Stimulated activated CD8-positive, alpha-beta memory T cell treated with anti-CD3 and anti-CD28 coated beads, Interleukin-2, amount 100 ng/mL, for 1 hour (primary cell): ENCODE measurements at places on chromosomes 1 and 21.

GRCh38 chr1:99801584-99801983 is 35.1 kb upstream of the FRRS1 start:
- no peak for DNase-seq

- DNase-seq, result no peak
Measured at GRCh38 chr1:231217056-231217455, 24.0 kb upstream of the GNPAT start.

- no peak for DNase-seq
Measured at GRCh38 chr21:45859762-45860357, 121.7 kb upstream of the COL6A1 start.

GRCh38 chr1:11828511-11828910 is 19.1 kb downstream of the NPPA start:
- no peak for DNase-seq

DNA sequence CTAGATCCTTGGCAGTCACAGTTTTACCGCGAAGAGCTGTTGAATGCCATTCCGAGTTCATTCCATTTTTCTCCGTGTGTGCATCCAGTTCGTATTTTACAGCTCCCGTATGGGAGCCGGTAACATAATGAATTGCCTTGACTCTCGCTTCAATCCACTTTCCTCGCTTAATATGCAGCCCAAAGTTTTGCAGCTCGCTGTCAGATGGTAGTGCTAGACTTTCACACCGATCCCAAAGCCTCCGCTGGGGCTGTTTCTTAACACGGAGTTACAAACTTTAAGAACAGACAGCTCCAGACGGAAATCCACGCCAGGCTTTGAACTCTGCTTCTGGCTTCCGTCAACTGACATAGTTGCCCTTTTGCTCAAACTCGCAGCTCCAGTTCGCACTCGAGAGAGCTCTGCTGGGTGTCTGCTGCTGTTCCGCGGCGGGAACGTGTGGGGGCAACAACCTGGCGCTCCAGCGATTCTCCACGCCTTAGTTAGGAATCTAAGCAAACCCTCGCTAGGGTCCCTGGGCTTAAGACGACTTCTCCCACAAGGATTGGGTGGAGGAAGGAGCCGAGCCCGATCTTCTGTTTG is 3.5 kb upstream of the ARID1A start:
- peak; percentile 63 for DNase-seq

DNA sequence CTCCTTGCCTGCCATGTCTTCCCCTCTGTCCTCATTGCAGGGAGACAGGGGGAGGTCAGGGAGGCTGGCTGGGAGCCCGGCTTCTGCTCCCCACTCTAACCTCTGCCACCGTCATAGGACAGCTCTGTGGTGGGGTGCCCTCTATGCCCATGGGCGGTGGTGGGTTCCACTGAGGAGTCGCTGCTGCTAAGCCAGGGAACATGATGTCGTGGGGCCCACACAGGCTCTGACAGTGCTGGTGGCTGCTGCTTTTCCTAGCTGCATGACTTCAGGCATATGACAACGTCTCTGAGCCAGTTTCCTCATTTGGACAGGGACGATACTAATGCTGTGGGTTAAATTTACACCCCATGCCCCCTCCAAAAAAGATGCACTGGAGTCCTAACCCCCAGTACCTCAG is 14.7 kb downstream of the KCNA10 start:
- no peak for DNase-seq

- DNase-seq, result no peak
Measured at GRCh38 chr1:75969550-75969949, 37.3 kb upstream of the ASB17 start.

- DNase-seq, result no peak
Measured at GRCh38 chr1:219359126-219359525, 185.4 kb downstream of the LYPLAL1 start.

DNA sequence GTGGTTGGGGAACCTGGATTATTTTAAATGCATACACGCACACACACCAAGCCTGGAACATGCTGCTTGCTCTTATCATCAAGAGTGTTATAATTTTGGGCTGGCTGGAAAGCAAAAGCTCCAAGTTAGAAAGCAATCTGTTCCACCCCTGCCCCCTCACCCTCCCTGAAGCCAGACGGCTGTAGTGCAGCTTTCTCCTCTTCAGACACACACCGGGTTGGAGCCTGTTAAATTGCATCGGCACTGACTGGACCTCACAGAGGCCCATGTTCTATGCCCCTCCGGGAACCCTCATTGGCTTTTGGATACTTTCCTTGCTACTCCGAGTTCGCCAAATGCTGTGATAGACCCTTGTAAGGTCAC is 90.6 kb upstream of the KCNJ15 start:
- DNase-seq, result no peak

GRCh38 chr1:220905650-220906560 is 26.7 kb downstream of the HLX start:
- no peak for DNase-seq

GRCh38 chr1:55138823-55139222 is 76.3 kb downstream of the USP24 start:
- no peak for DNase-seq

- DNase-seq, result no peak
Measured at GRCh38 chr1:116284819-116285390, 88.1 kb upstream of the ATP1A1 start.

GRCh38 chr1:213409971-213410370 is 358.9 kb downstream of the RPS6KC1 start:
- DNase-seq, result no peak

- DNase-seq, result no peak
Measured at GRCh38 chr1:25487628-25488027, 55.8 kb upstream of the LDLRAP1 start.

- no peak for DNase-seq
Measured at GRCh38 chr1:96968541-96968940, 247.0 kb downstream of the PTBP2 start.

GRCh38 chr1:171715813-171716251 is 26.0 kb downstream of the VAMP4 start:
- no peak for DNase-seq

- no peak for DNase-seq
Measured at GRCh38 chr1:228013131-228013934, 6.5 kb downstream of the WNT3A start.

- DNase-seq, result no peak
Measured at GRCh38 chr1:108722292-108722691, 9.6 kb downstream of the FNDC7 start.

GRCh38 chr21:17660862-17661261 is 48.2 kb upstream of the BTG3 start:
- no peak for DNase-seq

- no peak for DNase-seq
Measured at GRCh38 chr1:76390456-76390855, 315.9 kb downstream of the ST6GALNAC3 start.

DNA sequence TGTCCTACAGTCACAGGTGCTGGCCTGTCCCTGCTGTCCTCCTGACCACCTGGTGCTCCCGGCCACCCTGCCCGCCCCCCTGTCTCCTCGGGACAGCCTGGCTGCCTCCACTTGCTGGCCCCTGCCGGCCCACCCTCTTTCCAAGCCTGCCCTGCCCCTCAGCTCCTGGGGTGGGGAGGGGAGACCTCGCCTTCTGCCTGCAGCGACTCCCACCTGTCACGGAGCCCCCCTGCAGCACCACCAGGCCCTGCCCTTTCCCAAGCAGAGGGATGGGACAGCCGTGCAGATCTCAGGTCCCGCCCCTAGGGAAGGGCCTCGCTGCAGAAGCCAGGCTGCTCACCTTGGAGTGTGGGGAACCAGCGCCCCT is 7.5 kb downstream of the LRRC3 start:
- DNase-seq, result no peak

GRCh38 chr1:192045131-192045530 is 113.1 kb upstream of the RGS18 start:
- DNase-seq, result no peak

GRCh38 chr21:31135531-31136184 is 97.4 kb upstream of the KRTAP19-8 start:
- no peak for DNase-seq

DNA sequence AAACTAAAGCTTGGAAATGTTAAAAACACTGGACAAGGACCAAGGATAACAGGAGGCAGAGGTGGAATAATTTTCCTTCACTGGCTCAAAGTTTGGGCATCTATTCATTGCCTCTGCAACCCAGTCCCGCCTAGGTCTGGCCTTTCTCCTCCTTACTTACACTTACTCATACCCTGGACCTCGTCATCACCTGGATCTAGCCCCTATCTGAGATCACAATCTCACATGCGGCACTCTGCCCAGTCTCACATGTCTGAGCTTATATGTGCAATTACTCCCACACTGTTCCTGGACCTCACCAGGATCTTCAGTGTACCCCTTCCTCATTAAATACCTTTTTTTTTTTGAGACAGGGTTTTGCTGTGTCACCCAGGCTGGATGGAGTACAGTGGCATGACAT is 37.6 kb downstream of the NVL start:
- DNase-seq, result no peak

DNA sequence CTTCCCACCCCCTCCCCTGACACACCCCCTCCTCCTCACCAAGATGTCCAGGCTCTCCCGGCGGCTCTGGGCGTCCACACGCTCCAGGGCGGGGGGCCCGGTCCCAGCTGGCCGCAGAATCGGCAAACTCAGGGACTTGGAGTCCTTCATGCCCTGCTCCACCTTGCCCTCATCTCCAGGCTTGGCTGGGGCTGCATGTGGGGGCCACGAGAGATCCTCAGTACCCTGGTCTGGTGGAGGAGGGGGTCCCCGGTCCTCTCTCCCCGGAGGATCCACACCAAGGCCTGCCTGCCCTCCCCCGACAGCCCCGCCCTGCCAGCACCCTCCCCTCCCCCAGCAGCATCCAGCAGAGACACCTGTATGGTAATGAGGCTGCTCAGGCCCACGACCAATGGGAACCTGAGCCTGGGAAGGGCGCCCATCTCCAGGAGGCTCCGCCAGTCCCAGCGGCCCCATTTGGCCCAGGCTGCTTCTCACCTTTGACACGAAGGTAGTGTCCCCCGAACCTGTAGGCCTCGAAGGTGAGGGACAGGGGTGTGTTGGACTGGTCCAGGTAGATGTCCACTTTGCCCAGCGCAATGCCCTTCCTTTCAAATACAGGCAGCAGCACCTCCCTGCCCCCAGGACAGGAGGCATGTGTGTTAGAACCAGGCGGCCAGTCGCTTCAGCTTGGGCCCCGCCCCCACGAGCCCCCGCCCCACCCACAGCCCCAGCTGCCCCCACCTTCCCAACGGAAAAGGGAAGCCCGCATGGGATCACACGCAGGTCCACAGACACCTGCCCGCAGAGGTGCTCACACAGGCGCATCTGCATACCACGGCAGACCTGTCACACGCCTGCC is 8.2 kb upstream of the TNFRSF25 start:
- no peak for DNase-seq

- no peak for DNase-seq
Measured at GRCh38 chr21:41187537-41188025, 19.6 kb downstream of the BACE2 start.

DNA sequence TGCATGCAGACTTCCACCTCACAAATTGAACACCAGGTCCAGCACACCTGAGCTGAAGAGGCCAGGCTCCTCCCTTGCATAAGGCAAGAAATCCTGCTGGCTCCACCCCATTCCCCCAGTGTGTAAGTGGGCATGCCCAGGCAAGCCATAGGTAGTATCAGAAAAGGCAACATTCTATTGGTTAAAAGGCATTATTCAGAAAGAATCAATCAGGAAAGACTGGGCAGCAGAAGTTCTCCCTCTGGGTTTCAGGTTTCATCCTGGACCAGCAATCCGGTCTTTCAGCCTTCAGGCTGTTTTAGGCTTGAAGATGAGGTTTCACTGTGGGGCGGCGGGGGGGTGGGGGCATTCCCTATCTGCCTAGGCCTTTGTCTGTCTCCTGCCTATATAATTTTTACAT is 42.0 kb upstream of the LHX8 start:
- no peak for DNase-seq

DNA sequence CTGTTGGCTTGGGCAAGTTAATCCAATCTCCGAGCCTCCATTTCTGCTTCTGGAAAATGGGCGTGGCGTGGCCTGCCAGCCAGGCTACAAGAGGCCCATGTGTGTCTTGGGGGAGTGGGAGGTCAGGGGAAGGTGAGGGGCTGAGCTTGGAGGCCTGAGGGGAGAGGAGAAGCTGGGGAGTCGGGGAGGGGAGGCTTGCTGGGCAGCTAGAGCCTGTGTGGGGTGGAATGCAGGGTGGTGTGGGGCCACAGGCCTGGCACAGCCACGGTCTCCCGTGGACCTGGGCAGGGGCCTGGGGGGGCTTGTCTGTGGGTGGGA is 14.6 kb downstream of the SLC66A1 start:
- no peak for DNase-seq

- no peak for DNase-seq
Measured at GRCh38 chr1:172629170-172629569, 29.7 kb upstream of the FASLG start.

GRCh38 chr1:173249349-173249748 is 42.2 kb upstream of the TNFSF4 start:
- DNase-seq, result no peak

- DNase-seq, result no peak
Measured at GRCh38 chr21:41887667-41888066, 8.5 kb upstream of the PRDM15 start.
